ENCODE measurements at places on chromosomes 5 and 9.

- DNase-seq, result no peak
Measured at GRCh38 chr9:100445903-100446549, 19.1 kb downstream of the MSANTD3 start.

GRCh38 chr9:130212543-130213297 is 40.5 kb downstream of the NCS1 start:
- no peak for DNase-seq

- no peak for DNase-seq
Measured at GRCh38 chr5:150320044-150320613, 17.4 kb upstream of the ARSI start.

GRCh38 chr9:14140096-14140697 is 173.7 kb downstream of the NFIB start:
- no peak for DNase-seq
